Esophagus mucosa (tissue), 1 donor: ENCODE measurements at places on chromosomes 2 and 18. TPM values are rescaled to one million over a fixed set of nuclear protein-coding genes. Genes with fewer than 3 reads are reported as not detected.

The GMCL1 gene
- 9.5 TPM for total RNA-seq

The TMEM150A gene
- total RNA-seq = 7.9 TPM

The RHOB gene
- 32.0 TPM for total RNA-seq

The HSPD1 gene
- total RNA-seq = 127 TPM

The IL36A gene
- 167 TPM for total RNA-seq

The SCN1A gene
- total RNA-seq = not detected

The TMSB10 gene
- total RNA-seq = 1,660 TPM

The HOXD12 gene
- total RNA-seq = not detected

The SCN3A gene
- total RNA-seq = 0.28 TPM

The PROKR1 gene
- not detected for total RNA-seq

The UGT1A3 gene
- 0.28 TPM for total RNA-seq

The ARHGAP25 gene
- total RNA-seq = 3.1 TPM

The STPG4 gene
- total RNA-seq = 0.16 TPM

The CTLA4 gene
- total RNA-seq = 0.52 TPM

The KANSL3 gene
- 19.0 TPM for total RNA-seq

The NOL4 gene
- not detected for total RNA-seq

The MSTN gene
- 0.08 TPM for total RNA-seq

The ESCO1 gene
- total RNA-seq = 10.0 TPM

The ST8SIA5 gene
- total RNA-seq = not detected

The SERPINB11 gene
- 7.1 TPM for total RNA-seq

The ST3GAL5 gene
- total RNA-seq = 1.2 TPM

The ALKAL2 gene
- total RNA-seq = 0.44 TPM

The RAB17 gene
- 7.8 TPM for total RNA-seq

The GRHL1 gene
- total RNA-seq = 123 TPM

The RAMP1 gene
- 2.2 TPM for total RNA-seq

The HOXD8 gene
- 0.88 TPM for total RNA-seq

The FAP gene
- 1.3 TPM for total RNA-seq

The FAM161A gene
- total RNA-seq = 1.3 TPM

The CCDC148 gene
- 0.32 TPM for total RNA-seq

The ZBTB14 gene
- 7.1 TPM for total RNA-seq

The TACR1 gene
- total RNA-seq = 0.64 TPM

The HOXD3 gene
- 0.52 TPM for total RNA-seq

The NTSR2 gene
- not detected for total RNA-seq

The ACYP2 gene
- total RNA-seq = 7.3 TPM

The CXCR1 gene
- total RNA-seq = 0.72 TPM

The LAMA3 gene
- total RNA-seq = 40.1 TPM

The SMC6 gene
- total RNA-seq = 24.4 TPM

The NDC80 gene
- 9.7 TPM for total RNA-seq

The ZNF385B gene
- 0.32 TPM for total RNA-seq

The MYOM1 gene
- total RNA-seq = 0.32 TPM

The CDH7 gene
- not detected for total RNA-seq

The CIB4 gene
- total RNA-seq = not detected

The CRYBA2 gene
- not detected for total RNA-seq

The CEBPZOS gene
- 23.6 TPM for total RNA-seq

The MPP4 gene
- not detected for total RNA-seq

The MARCHF4 gene
- not detected for total RNA-seq

The CPO gene
- total RNA-seq = not detected

The THSD7B gene
- 0.88 TPM for total RNA-seq

The PLGLB2 gene
- 0.20 TPM for total RNA-seq

The TEX51 gene
- not detected for total RNA-seq

The GNAL gene
- 8.8 TPM for total RNA-seq

The MYO3B gene
- total RNA-seq = 0.24 TPM

The IL1RL1 gene
- total RNA-seq = 2.8 TPM

The MAIP1 gene
- 17.7 TPM for total RNA-seq

The RNF103 gene
- total RNA-seq = 12.6 TPM

The SPP2 gene
- not detected for total RNA-seq

The ABCG8 gene
- total RNA-seq = not detected

The PAX8 gene
- total RNA-seq = 6.1 TPM
